T-helper 1 cell (primary cell): ENCODE measurements at places on chromosomes 3 and 15.

DNA sequence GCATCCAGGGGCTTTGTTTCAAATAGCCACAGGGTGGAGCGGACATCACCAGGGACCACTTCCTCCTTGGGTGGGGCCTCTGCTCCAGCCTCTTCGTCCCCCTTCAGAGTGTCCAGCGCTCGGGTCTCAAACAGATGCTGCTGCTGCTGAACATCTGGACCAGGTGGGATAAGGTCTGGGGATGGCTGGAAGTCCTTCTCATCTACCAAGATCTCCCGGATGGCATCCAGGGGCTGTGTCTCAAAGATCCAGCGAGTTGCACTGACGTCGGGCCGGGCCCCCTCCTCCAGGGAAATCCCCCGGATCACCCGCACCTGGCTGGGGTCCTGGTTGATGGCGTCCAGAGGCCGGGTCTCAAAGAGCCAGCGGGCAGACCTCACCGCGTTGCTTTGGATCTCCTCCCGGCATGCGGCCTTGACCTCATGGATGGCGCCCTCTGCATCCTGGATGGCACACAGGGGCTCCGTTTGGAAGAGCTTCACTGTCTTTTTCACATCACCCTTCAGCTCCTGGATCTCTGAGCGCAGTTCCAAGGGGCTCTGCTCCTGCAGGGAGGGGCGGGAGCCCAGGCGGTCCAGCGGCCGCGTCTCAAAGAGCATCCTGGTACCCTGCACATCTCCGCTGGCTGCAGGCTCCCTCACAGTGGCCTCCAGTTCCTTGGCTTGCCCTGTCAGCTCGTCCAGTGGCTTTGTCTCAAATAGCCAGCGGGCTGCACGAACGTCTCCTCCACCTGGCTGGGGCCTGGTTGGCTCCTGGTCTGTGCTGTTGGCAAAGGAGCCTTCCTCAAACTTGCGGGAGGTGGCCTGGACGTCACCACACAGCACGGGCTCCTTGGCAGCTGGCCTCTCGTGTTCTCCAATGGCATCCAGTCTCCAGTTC is 3.9 kb downstream of the XIRP1 start:
- no peak for DNase-seq

GRCh38 chr3:147216143-147216673 is 190.1 kb downstream of the ZIC4 start:
- no peak for DNase-seq

GRCh38 chr15:92091155-92091734 is 237.7 kb downstream of the SLCO3A1 start:
- DNase-seq: no peak

DNA sequence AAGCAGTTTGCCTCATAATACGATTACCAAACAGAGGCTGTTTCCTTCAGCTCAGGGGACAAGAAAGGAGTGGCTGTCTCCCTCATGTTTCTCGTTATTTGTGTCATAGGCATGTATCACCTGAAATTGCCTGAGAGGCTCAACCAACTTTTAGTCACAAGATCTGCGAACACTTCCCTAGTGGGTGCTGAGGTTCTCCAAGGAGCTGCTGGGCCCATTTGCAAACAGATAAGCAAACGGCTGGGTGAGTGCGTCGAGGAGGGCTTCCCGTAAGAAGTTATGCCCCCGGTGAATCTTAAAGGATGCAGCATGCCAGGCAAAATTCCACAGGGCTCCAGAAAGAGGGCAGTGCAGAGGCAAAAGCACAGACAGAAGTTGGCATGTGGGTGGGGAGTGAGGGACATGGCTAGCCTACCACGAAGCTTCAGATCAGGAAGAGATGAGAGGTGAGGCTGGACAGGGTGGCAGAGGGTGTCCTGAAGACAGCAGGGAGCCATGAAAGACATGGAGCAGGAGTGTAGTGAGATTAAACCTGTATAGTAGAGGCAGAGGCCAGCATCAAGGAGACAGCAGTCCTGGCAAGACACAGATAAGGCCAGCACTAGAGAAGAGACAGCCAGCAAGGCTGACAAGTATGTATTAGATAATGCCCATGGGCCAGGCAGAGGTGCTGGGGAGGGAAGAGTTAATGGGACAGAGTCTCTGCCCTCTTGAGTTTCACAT is 4.0 kb upstream of the GP9 start:
- no peak for DNase-seq

GRCh38 chr3:21310891-21311290 is 440.1 kb downstream of the ZNF385D start:
- no peak for DNase-seq

GRCh38 chr15:39180030-39180429 is 400.8 kb upstream of the THBS1 start:
- DNase-seq: no peak

DNA sequence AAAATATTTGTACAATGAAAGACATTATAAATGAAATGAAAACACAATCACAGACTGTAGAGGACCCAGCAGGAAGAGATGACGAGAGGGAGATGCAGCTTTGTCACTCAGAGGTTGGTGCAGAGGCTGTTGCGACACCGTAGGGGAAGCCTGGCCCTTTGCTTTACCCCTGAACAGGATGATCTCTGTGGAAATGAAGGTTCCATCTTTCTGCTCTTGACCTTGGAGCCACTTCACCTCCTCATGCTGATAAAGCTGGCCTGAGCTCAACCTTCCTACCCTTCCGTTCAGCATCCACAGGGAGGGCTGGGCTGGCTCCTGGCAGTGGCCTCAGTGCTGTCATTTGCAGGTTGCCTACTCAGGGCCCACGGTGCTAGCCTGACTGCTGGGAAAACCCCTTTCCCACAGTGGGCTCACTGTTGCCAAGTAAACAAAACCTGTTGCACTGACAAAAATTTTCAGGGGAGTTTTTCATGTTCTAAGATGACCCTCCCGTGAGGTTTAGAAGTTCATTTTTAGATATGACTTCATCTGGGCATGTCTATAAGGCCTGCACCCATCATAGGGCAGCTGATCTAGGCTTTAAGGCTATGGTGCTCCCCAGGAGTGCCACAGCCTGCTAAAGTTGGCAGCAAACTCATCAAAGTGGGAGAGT is 3.0 kb upstream of the CD80 start:
- no peak for DNase-seq
